ENCODE measurements at places on chromosomes 4 and X. TPM values are rescaled to one million over a fixed set of nuclear protein-coding genes. Genes with fewer than 3 reads are reported as not detected.

The IL13RA2 gene
- 0.38 TPM for total RNA-seq

The CC2D2A gene
- total RNA-seq = 17.8 TPM

The PAGE2B gene
- not detected for total RNA-seq

The ARMCX1 gene
- 45.4 TPM for total RNA-seq

The MAGEB17 gene
- not detected for total RNA-seq

The SLC7A11 gene
- 32.0 TPM for total RNA-seq

The IQSEC2 gene
- total RNA-seq = 4.2 TPM

The TCEAL9 gene
- 159 TPM for total RNA-seq

The IL21 gene
- total RNA-seq = not detected

The USP17L5 gene
- total RNA-seq = not detected

The MAP7D3 gene
- 23.0 TPM for total RNA-seq

All from regular cardiac myocyte (primary cell).